ENCODE measurements at places on chromosomes 3 and 15.
A peak's percentile ranks its signal among the peaks of the same experiment; 100 is the strongest.

GRCh38 chr3:115996420-115997108 is 373.3 kb downstream of the GAP43 start:
- no peak overlapping the region for H3K4me3 ChIP-seq
- H3K36me3 ChIP-seq, result no peaks in the 10 kb centered on the region
- DNase-seq, result no peak

DNA sequence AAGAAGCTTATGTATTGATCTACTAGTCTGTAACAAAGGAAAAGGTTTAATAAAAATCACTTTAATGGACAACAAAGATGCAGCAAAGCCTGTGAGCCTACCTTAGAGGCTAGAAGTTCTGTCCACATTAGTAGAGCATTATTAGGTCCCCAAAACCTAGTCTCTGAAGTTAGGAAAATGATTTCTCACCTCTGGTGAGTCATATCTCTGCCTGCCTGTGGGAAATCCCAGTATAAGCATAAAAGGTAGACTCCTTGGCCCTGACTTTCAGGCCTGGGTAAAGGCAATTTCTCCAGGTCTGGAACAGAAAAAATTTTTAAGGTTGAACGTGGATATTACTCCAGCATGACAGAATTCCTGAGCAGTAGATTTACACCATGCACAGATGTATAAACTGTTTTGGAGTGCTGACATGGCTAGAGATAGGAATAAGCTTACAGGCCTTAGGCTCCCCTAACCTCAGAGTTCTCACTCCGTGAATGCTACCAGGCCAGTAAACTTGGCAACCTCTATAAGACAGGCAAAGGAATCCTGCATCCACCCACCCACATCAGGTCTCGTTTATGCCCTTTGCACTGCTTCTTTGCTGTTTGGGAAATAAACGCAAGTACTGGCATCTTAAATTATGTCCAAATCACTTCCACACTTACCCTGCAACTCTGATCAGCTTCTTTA is 104.1 kb downstream of the SERPINI1 start:
- H3K27me3 ChIP-seq, result peaks cover 2% of the 10 kb centered on the region
- no peaks in the 10 kb centered on the region for H3K36me3 ChIP-seq
- no peak overlapping the region for H3K4me3 ChIP-seq
- no peak for DNase-seq

GRCh38 chr3:159879598-159879997 is 109.0 kb upstream of the IL12A start:
- peaks cover 28% of the 10 kb centered on the region for H3K27me3 ChIP-seq
- H3K36me3 ChIP-seq, result no peaks in the 10 kb centered on the region

- no peak for DNase-seq
- no peaks in the 10 kb centered on the region for H3K27me3 ChIP-seq
- no peak overlapping the region for H3K4me3 ChIP-seq
These were observed 131.2 kb downstream of the KLF13 start for GRCh38 chr15:31457631-31458526.

DNA sequence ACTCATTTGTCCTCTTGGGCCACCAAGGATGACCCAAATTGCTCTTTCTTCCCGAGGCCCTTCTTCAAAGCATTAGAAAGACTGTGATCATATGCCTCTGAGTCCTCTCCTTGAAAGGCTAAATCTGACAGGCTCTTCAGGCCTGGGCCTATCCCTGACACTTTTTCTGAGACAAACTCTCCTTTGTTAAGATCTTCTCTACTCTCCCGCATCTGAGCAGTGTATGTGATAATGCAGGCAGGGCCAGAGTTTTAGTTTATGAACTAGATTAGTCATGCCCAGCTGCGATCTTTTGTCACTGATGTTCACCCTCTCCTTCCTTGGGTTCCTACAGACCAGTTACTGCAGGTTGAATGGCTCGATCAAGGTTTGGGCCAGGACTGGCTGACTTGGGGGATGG is 39.2 kb downstream of the MASP1 start:
- DNase-seq, result no peak
- no peaks in the 10 kb centered on the region for H3K4me1 ChIP-seq
- no peak overlapping the region for H3K4me3 ChIP-seq
- no peak overlapping the region for H3K27ac ChIP-seq

DNA sequence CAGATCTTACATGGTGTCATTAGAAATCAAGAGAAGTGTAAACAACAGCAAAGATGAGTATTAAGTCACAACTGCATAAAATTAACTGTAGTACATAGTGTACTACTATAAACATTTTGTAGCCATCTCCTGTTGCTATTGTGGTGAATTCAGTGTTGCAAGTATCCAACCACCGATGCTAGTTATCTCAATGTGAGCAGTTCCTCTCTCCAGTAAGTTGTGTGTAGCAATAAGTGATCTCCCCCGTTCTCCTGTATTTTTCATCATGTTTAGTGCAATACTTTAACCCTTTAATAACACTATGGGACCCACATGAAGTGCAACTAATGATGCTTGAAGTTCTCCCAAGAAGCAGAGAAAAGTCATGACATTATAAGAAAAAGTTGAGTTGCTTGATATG is 264.7 kb upstream of the KCNH8 start:
- no peak for DNase-seq
- no peak overlapping the region for H3K4me3 ChIP-seq
- H3K36me3 ChIP-seq, result no peaks in the 10 kb centered on the region
- no peaks in the 10 kb centered on the region for H3K4me1 ChIP-seq
- H3K27ac ChIP-seq, result no peak overlapping the region

- no peak overlapping the region for H3K4me3 ChIP-seq
- no peaks in the 10 kb centered on the region for H3K36me3 ChIP-seq
- DNase-seq, result no peak
These were observed 102.0 kb downstream of the TBC1D5 start for GRCh38 chr3:17640466-17640865.

GRCh38 chr15:44719293-44719999 is 8.1 kb downstream of the B2M start:
- H3K27ac ChIP-seq, result peak overlapping the region; percentile 27
- no peaks in the 10 kb centered on the region for H3K27me3 ChIP-seq
- no peak for DNase-seq
- H3K36me3 ChIP-seq, result peaks cover 47% of the 10 kb centered on the region

- no peak for DNase-seq
- H3K27me3 ChIP-seq, result no peaks in the 10 kb centered on the region
- no peaks in the 10 kb centered on the region for H3K4me1 ChIP-seq
- H3K27ac ChIP-seq, result no peak overlapping the region
- peaks cover 9% of the 10 kb centered on the region for H3K36me3 ChIP-seq
- no peak overlapping the region for H3K4me3 ChIP-seq
These were observed 46.0 kb downstream of the RBM15B start for GRCh38 chr3:51436998-51437639.
